Activated effector memory CD4-positive, alpha-beta T cell treated with Interleukin-2 at 50 U/mL for 16 hours (primary cell): ENCODE measurements at places on chromosomes 7 and 10.

GRCh38 chr10:122531939-122532338 is 28.6 kb upstream of the DMBT1 start:
- no peak for DNase-seq

DNA sequence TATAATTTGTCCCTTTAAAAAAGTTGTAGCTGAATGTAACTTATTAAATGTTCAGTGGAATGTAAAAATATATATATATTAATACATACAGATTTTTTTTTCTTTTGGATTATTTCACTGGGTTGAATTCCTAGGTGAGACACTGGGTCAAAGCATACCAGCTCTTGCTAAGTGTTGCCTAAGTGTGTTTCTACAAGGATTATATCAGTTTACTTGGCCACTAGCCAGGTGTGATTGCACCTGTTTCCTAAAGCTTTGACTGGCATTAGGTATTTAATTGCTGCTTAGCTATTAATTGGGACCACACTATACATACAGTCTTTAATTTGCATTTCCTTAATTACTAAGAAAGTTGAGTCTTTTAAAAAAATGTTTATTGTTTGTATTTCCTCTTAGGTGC is 5.5 kb upstream of the ELOVL3 start:
- no peak for DNase-seq

DNA sequence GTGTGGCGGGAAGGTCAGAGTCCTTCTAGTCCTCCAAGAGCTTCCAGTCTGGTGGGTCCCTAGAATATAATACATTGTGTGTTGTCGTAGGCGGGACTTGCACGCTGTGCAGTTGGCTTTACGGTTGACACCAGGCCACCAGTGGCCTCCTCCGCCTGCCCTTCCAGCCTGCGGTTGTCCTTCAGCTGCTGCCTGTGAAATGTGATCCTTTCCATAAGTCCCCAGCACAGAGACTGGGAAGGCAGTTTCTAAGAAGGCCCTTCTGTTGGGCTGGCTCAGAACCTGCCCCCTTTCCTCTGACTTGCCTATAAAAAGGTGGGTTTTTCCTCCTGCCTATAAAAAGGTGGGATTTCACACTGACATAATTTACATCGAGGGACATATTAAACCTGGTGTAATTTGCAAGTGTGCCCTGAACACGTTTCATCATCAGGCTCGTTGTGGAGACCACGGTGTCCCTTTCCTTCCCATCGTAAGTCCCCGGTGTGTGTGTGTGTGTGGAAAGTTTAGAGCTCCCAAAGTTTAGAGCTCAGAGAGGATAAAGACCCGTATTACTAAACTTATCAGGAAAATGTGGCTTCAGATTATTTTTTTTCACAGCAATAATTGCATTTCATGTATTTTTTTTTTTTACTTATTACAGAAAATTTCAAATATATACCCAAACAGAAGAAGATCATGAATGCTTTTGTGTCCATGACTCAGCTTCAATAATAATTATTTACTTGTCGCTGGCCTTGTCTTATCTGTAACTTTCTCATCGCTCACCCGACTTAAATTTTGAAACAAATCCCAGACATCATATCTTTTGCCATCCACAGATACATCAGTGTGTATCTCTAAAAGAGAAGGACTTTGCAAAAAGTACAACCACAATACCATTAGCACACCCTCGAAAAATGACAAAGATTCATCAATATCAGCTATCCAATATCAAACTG is 45.1 kb downstream of the CUX1 start:
- no peak for DNase-seq

DNA sequence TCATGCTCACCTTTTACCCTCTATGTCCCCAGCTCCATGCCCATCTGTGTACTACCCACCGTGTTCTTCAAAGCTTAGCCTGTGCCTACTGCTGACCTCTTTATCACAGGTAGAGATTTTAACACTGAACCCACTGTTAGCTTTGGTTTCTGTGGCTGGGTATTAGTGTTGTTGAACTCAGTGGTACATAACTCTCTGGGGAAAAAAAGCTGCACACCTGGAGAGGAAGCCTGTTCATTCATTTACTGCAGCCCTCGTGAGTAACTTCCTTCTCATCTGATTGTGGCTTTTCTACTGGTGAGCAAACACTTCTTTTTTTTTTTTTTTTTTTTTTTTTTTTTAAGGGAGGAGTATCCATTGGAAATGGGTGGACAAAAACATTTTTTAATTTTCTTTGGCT is 326.3 kb downstream of the CCSER2 start:
- DNase-seq = no peak

DNA sequence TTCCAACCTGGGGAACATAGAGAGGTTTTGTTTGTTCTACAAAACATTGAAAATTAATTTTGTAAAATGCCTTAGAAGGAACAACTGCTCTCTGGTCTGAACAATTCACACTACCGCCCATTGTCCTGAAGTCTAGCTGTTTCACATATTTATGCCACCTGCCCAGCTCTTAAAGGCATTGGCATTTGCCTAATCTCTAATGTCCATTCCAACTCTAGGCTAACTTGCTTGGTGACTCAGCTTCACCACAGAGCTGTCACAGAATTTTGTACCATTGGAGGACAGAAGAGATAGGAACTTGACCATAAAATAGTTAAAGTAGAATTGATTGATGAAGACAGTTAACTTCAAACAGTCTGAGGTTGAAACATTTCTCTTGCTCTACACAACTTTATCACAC is 53.5 kb upstream of the PPP1R17 start:
- no peak for DNase-seq

- DNase-seq = no peak
Observed at GRCh38 chr7:74292757-74293576, 3.8 kb downstream of the CLIP2 start.

- no peak for DNase-seq
Observed at GRCh38 chr7:25628446-25628845, 400.2 kb upstream of the NPVF start.

- DNase-seq = no peak
Observed at GRCh38 chr7:105284014-105284413, 104.7 kb downstream of the SRPK2 start.

DNA sequence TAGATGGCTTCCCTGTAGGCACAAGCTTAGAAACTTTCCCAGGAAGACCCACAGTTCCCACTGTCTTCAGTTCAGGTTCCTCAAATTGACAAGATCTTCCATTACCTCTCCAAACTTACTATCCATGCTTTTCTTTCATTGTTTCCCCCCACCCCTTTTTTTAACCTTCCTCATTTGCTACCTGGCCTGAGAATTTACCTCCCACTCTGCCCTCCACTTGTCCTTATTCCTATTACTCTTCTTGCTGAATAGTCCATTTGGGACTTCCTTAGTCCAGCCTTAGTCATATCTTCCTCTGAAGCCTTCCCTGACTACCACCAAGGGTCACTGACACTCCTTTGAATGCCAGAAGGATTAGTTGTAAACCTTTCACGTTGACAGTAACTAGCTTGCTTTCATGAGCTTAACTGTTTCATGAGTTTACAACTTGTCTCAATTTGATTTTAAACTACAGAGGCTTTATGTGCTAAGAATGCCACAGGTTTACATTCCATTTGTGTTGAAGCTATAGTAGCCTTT is 1.2 kb upstream of the CALU start:
- DNase-seq = no peak

DNA sequence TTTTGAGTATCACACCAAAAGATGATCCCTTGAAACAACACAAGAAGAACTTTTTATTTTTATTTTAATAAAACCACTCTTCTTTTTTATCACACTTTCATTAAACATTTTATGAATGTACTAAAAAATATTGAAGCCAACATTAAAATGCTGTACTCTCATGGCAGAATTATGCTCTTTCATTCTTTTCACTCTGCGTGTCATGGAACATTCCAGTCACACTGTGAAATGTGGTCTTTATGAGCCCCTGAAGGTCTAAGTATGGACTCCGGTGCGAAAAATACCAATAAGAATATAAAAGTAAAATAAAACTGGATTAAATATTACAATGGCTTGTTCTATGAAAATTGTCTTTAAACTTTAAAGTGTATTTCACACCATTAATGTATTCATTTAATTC is 148.4 kb downstream of the TMEM26 start:
- DNase-seq = no peak

DNA sequence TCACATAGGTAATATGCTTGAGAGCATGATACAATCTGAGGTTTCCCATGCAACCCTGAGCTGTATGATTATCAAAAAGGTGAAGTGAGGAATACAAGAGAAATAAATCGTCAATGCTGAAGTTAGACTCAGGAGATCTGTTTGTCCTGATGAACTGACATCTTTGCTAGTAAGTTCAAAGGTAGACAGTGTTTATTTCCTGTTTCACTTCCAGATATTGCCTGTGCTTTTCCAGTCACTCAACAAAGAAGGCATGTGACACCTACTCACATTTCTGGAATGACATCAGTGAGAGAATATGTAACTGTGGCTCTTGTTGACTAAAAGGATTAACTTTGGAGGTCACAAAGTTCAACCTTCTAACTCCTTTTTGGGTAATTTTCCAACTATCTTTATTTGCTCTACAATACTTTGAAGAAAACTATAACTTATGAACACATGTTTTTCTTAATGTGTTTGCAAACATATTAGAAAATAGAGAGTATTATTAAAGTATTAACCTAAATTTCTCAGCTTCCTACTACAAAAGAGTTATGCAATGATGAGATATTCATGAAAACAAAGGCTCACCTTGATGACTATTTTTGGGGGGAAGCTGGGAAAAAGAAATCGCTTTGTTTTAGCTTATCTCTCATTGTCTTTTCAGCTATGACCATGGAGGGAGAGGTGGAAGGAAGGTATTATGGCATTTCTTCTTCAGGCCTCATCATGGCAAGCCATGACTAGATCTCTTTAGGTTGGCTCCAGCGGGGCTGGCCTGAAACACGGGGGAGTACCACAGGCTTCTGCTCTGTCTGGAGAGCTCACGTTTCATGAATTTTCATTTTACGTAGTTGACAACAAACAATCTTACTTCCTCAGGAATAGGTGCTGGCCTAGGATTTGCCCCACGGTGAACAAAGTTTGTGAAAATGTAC is 214.7 kb upstream of the SLC26A5 start:
- DNase-seq = no peak

GRCh38 chr7:48114115-48114514 is 25.1 kb downstream of the UPP1 start:
- no peak for DNase-seq

DNA sequence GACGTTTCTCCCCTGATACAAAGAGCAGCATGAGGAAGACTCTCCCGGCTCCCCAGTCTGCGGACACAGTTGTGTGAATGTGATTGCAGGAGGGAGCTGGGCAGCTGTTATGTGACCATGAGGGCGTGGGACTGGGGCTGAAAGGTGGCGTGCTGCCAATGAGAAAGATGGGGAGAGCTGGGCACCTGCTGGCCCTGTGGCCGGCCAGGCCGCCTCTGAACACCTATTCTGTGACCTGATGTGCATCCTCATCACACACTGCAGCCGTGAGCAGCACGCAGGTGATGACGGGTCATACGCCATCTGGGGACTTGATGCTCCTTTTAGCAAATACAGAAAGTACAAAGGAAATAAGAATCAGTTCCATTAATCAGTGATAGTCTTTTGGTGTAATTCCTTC is 86.9 kb downstream of the MGMT start:
- DNase-seq = no peak

- DNase-seq = no peak
Observed at GRCh38 chr7:47292832-47293309, 289.0 kb downstream of the TNS3 start.

GRCh38 chr10:97234400-97234799 is 48.6 kb upstream of the SLIT1 start:
- DNase-seq = no peak

DNA sequence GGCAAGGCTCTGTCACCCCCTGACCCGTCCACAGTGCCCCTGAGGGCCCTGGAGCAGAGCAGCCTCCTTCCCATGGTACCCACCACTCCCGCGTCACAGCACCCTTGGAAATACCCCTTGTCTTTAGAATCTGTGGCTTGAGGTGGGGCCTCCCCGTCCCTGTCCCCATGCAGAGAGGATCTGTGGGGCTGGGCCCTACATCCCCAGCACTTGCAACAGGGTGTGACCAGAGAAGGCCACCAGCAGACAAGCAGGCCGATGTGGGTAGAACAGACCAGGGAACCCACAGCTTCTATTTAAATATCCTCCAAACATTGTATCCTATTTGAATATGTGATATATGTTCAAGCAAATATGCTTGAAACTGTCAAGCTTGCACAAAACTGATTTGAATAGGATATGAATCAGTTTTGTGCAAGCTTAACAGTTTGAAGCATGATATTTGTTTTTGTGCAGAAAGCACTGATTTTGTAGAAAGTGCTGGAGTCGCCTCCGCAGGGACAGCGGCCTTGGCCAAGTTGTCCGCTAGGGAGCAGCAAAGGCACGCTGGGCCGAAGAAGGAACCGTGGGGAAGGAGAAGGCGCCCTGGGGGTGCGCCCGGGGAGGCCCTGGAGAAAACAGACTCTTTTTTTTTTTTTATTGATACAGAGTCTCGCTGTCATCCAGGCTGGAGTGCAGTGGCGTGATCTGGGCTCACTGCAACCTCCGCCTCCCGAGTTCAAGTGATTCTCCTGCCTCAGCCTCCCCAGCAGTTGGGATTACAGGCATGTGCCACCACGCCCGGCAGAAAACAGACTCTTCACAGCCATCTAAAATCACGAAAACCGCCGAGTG is 2.2 kb downstream of the CFAP46 start:
- no peak for DNase-seq

GRCh38 chr7:17009007-17009719 is 127.4 kb upstream of the AGR3 start:
- no peak for DNase-seq

- no peak for DNase-seq
Observed at GRCh38 chr10:71502190-71502589, 105.5 kb downstream of the CDH23 start.

- DNase-seq = no peak
Observed at GRCh38 chr10:34985823-34986222, 104.3 kb downstream of the CUL2 start.

GRCh38 chr10:91512458-91512857 is 102.3 kb downstream of the HECTD2 start:
- DNase-seq = no peak

DNA sequence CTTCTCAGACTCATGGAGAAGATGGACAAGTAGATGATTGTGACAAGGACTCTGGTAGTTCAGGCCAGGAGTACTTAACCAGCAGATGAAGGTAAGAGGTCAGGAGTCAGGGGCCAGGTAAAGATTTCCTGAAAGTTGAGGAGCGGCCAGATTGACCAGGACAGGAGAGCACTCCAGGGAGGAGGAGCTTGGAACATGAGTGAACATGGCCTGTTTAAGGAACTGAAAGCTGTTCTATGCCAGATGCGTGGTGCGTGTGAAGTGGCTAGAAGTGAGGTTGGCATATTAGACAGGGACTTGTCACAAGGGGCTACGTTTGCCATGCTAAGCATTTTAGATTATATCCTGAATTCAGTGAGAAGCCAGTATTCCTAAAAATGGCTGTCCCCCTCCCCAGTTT is 157.2 kb downstream of the WNT2 start:
- DNase-seq = no peak

GRCh38 chr7:2631946-2632732 is at the start of gene TTYH3:
Gene TTYH3 (plus strand): TSS chr7:2631986. CDS start chr7:2632156, 170 bp downstream.
- no peak for DNase-seq

DNA sequence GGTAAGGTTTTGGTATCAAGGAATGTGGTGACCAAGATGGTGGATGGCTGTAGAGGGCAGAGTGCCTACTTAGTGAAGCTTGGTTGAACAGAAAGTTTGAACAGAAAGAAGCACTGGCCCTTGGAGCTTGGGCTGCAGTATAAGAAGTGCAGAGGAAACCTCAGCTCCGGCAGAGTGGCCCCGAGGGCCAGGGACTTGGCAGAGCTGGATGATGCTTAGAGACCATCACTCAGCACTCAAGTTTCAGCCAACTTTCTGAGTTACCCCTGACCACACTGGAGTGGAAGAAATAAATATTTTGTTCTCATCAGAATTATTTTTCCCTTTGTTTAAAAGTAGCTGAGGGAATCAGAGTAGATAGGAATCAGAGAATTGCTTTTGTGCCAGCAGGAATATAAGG is 336.7 kb downstream of the C7orf25 start:
- DNase-seq = no peak

GRCh38 chr10:132058111-132058745 is 7.5 kb upstream of the JAKMIP3 start:
- DNase-seq = no peak
